Posterior vena cava (tissue), 2 donors: ENCODE measurements at places on chromosomes 7 and 10. TPM values are rescaled to one million over a fixed set of nuclear protein-coding genes. Genes with fewer than 3 reads are reported as not detected.

C7orf25 gene
- total RNA-seq: 7.4 TPM

CYP26C1 gene
- total RNA-seq: not detected

PLEKHA1 gene
- 42.3 TPM for total RNA-seq

ARL5B gene
- 10.4 TPM for total RNA-seq

CFAP58 gene
- 0.86 TPM for total RNA-seq

ZNF107 gene
- 5.6 TPM for total RNA-seq

ADAMTS14 gene
- total RNA-seq: 1.0 TPM

PRF1 gene
- total RNA-seq: 4.6 TPM
